ENCODE measurements at places on chromosomes 7 and 10. TPM values are rescaled to one million over a fixed set of nuclear protein-coding genes. Genes with fewer than 3 reads are reported as not detected.

GRCh38 chr10:52615331-52615730 lies 157.3 kb downstream of the MBL2 start:
- DNase-seq, result no peak

Gene POLR2J2
- total RNA-seq, result 13.8 TPM

Gene CALY
- not detected for total RNA-seq

Gene FAM107B
- total RNA-seq, result 32.1 TPM

Gene SORCS1
- 0.54 TPM for total RNA-seq

- peak; percentile 59 for DNase-seq
Measured at GRCh38 chr10:29130190-29130673, 158.6 kb upstream of the LYZL1 start.

Gene RBM28
- 61.5 TPM for total RNA-seq

Gene AUTS2
- total RNA-seq, result 1.8 TPM

Gene CYP2C19
- total RNA-seq, result not detected

- peak; percentile 97 for DNase-seq
Measured at GRCh38 chr7:7122701-7123281, 59.6 kb upstream of the C1GALT1 start.

Gene SFTPA2
- total RNA-seq, result not detected

- DNase-seq, result no peak
Measured at GRCh38 chr10:123459371-123460091, 206.6 kb upstream of the GPR26 start.

- no peak for DNase-seq
Measured at GRCh38 chr7:151244841-151245346, 3.6 kb downstream of the SMARCD3 start.

DNA sequence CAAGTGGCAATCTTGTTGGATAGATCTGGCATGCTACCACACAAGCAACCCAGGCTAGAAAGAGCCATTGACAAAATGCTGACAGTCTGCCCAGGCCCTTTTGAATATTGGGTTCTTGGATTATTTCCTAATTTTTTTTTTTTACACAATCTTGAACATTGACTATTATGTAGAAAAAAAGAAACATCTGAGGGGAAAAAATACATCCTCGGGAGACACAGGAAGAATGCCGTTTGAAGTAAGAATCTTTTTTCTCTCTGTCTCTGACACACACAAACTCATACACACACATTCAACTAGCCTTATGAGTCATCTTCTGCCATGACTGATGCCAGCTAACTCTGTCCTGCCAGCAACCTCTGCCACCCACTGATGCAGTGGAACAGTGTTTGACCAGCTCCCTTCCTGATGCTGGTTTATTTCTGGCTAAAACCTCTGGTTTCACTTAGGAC lies 47.2 kb downstream of the SORBS1 start:
- DNase-seq, result peak; percentile 76

GRCh38 chr7:95843286-95843685 lies 70.9 kb downstream of the DYNC1I1 start:
- DNase-seq, result peak; percentile 17

- DNase-seq, result no peak
Measured at GRCh38 chr10:1242975-1243374, 186.8 kb downstream of the WDR37 start.

- peak; percentile 55 for DNase-seq
Measured at GRCh38 chr10:129877773-129878371, 86.2 kb downstream of the EBF3 start.

Data from MCF 10A (cell line).